Activated T-cell treated with anti-CD3 and anti-CD28 coated beads for 48 hours (primary cell): ENCODE measurements at places on chromosomes 11 and 22.

DNA sequence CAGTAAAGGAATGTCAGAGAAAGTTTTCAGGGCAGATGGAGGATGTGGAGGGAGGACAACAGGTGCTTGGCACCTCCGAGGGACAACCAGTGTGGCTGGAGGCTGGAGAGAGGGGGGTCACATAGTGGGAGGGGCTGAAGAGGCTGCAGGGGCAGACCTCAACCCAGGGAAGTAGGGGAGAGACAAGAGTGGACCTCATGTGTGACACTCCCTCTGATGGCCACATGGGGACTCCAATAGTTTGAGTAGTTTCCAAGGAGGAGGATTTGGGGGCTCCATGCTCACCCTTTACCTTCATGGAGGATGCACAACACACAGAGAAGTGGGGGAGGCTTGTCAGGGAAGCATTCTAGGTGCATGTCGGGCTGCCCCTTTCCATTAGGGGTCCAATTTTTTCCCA, 35.1 kb upstream of the ASPHD2 start:
- no peak for DNase-seq

GRCh38 chr22:25497716-25498115, 66.8 kb upstream of the GRK3 start:
- no peak for DNase-seq

DNA sequence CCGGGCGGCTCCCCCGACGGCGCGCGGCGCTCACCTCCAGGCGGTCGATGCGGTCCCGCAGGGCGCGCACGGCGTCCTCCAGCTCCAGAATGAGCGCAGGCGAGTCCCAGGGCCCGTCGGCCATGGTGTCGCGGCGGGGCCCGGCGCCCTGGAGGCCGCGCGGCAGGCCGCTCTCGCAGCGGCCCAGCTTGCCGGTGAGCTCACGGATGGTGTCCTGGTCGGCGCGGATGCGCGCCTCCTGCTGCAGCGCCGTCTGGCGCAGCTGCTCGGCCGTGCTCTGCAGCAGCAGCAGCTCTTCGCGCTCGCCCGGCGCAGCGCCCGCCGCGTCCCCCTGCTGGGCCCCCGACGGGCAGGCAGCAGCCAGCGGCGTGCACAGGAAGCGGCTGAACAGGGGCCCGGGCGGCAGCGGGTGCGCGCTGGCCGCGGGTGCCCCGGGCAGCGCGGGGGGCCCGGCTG, 599 bp downstream of the NPTXR start:
- DNase-seq = peak; percentile 60

DNA sequence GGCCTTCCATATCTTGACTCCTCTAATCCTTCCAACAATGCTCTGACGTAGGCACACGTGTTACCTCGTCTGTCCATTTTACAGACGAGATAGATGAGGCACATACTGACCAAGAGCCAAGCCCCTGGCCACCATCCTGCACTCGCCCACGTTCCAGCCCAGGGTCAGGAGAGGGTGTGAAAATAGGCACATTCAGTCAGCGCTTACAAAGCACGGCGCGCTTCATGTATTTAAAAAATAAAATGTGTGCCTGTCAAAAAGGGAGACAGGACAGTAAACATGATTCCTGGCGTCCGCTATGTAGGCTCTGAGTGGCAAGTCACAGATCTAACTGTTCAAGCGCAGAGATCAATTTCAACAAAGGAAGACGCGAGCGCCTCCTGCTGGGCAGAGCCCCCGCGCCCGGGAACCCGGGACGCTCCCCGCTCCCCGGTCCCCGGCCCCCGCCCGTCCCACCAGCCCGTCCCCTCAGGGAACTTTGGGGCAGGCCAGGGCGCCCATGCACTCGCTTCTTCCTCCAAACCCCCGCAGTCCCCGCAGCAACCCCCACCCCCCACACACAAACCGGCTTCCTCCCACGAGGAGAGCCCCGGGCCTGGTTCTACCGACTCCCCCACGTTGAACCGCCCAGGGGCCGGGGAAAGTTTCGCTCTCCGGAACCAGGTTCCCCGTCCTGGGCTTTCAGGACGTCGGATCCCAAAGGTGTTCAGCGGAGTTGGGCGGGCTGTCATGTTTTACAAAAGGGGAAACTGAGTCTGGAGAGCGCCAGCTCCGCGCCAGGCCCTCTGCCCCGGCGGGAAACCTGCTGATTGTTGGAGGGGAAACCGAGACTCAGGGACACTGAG, 10.4 kb upstream of the C1QTNF6 start:
- peak; percentile 92 for DNase-seq

DNA sequence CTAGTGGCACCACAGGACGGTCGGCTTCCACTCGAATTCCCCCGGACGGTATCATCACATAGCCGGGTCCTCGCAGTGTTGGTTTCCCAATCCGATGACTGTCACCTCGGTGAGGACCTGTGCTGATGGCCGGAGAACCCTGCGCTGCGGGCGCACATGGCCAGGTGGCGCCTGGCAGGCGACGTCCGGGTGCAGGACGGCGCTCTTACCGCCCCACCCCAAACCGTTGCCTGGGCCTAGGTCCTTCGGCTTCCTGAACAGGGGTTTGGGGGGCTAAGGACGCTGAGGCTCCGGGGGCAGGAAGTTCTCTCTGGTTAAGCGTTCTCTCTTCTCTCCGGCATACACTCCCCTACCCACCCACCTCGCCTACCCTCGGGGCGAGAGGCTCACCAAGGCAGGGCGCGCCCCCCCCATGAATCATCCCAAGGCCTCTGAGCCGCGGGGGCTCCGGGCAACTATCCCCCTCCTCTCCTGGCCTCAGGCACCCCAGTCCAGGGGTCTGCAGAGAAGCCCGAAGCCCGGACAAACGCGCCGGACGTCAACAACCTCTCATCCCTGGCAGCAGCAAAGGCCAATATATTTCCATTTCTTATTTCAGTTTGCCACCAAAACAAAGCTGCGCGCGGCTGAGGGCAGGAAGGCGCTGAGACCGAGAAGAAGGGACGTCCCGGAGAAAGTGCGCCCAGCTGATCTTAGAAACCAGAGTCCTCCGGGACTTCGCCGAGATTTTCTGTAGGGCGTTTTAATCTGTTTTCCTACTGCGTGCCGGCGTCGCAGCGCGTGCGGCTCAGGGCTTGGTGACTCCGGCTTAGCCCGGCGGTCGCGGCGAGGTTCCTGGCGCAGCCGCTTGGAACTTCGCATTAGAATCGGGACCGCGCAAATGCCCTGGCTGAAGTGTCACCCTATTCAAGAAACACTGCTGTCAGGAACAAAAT, 5.6 kb downstream of the ALX4 start:
- DNase-seq = no peak

DNA sequence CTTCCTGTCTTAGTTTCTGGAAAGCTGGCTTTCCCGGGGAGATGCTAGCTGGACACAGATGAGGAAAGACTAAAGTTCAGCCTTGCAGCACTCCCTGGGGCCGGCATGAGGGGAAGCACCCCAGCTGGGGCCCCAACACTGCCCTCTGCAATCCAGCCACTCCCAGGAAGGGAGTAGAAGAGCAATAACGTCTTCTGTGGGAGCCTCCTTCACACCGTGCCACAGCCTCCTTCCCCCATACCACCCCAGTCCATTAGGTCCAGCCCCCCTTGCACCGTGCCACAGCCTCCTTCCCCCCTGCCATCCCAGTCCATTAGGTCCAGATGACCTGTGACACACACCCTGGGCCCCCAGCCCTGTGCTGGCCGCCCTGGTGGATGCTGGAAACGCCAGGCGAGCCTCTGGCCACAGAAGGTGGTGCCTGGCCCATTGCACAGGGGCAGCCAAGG, 44.1 kb upstream of the PRDM11 start:
- DNase-seq = no peak

DNA sequence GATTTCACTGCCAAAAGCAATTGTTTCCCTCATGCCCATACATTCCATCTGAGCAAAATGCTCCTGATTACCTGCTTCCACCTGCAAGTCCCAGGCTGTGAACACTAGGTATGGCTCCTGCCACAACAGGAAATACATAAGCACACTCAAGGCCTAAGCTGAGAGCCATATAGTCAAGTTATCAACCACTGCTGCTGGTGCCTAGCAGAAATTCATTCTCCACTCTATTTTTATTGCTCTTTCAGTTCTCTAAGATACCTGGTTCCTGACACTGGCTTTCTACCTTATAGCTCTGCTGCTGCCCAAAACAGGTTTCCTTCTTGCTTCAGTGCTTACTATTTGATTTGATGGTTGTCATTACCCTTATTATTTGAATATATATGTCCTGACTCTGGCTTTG, 31.6 kb downstream of the SLC36A4 start:
- no peak for DNase-seq

GRCh38 chr11:78429209-78429608, 11.6 kb upstream of the GAB2 start:
- no peak for DNase-seq

DNA sequence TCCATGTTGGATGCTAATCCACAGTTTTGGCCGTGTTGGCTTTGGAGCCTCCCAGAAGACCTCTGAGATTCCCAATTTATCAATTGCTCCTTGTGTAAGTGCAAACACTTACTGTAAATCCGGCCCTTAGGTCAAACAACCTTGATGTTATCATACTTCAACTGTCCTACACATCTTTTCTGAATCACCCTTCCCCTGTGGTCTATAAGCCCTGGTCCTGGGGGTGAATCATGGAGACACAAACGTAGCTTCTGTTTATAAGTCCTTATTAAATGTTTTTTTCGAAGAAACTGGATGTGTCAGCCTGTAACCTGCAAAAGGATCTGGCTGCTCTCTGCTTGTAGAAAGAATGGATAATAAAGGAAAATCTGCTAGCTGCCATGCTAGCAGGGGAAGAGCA, 1.7 kb upstream of the IL10RA start:
- DNase-seq = no peak
